ENCODE measurements at places on chromosomes 11 and 22.

GRCh38 chr11:106514706-106515105, 437.2 kb downstream of the AASDHPPT start:
- no peak for DNase-seq

- DNase-seq, result no peak
Observed at GRCh38 chr22:48850658-48851287, 976.9 kb downstream of the BRD1 start.

DNA sequence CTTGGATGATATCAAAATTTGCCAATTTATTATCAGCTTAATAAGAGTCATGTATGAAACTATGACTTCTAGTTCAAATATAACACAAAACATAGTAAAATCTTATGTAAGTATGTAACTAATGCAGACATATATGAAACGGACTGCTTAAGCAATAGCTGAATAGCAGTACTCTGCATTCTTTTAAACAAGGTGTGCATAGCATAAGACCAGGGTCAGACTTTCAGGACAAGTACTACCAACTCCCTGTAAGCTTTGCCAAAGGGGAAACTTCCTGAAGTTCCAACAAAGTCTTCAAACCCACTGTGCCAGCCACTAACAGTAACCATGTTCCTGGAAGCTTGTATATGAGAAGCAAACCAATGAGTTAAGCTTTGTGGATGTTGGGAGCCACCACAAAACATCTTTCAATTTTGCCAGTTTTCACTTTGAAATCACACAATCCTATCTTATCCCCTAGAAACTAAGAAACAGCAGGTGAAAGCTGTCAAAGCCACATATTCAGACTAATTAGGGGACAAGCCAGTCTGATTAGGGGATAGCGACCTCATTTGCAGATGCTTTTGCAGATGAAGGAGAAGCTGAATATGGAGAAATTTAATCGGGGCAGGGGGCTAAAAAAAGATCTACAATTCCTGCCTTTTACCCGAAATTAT, 13.3 kb downstream of the RBFOX2 start:
- no peak for DNase-seq

DNA sequence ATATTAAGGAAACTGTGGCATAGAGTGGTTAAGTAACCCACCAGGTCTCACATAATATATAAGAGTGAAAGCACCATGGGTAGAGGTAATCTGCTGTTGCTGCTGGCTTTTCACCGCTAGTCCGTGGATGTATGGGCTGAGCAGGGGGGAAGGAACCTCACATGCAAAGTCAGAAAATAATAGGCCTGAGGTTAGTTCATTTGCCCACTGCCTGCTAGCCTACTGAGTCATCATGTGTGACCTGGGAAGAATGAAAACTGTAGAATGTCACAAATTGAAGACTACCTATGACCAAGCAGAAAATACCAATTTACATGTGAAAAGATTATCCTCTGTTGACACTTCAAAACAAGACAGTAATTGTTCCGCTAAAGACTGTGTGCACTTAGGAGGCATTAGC, 560.1 kb upstream of the FAT3 start:
- no peak for DNase-seq

DNA sequence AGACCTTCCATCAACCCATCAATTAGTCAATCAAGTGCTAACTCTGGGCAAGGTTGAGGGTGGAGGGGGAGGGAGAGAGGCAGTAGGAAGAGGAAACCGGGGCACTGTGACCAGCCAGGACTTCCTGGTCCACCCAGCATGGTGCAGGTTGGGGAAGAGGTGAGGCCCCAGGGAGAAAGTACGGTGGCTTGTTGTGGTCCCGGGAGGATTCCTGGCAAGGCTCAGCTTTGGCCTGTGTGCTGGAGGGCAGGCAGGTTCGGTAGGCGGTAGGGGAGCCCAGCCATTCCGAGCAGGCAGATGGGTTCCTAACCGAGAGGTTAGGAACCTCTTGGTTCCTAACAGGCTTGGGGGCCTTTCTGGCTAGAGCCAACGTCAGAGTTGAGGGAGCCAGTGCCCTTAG, 10.8 kb downstream of the ST14 start:
- no peak for DNase-seq

DNA sequence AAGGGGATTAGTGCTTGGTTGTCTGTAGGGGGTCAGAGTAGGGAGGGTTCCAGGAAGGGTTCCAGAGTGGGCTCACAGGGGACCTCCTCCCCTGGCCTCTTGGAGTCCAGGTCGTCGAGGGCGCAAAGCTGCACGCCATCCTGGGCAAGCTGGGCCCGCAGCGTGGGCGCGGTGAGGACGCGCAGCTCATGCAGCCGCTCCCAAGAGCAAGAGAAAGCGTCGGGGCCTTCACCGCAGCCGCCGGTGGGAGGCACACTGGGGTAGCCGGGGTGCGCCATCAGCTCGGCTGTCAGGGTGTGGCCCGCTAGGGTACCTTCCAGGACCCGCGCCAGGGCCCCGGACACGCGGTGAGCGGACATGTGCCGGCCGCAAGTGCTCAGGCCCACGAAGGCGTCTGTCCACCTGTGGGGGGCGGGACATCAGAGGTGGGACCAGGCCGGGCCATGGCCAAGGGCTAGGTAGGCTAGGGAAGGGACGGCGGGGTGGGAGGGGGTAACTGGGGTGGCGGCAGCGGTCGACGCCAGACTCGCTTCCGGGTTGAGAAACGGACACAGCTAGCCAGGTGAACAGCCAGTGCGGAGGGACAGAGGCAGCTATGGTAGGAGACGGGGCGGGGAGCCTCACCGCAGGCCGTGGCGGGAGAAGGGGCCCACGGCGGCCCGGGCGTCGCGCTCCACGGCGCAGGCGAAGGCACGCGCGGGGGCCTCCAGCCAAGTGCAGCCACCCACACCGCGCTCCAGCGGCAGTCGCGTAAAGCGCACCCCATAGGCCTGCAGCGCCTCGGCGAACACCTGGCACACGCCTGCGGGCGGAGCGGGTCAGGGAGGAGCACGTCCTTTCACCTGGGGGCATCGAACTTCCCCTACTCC, 1.2 kb downstream of the YDJC start:
- no peak for DNase-seq

- DNase-seq, result no peak
Observed at GRCh38 chr11:96794152-96794551, 404.3 kb downstream of the JRKL start.

- no peak for DNase-seq
Observed at GRCh38 chr11:66071381-66071801, 1.3 kb downstream of the PACS1 start.

- DNase-seq, result no peak
Observed at GRCh38 chr11:109978895-109979294, 114.3 kb upstream of the ZC3H12C start.

- no peak for DNase-seq
Observed at GRCh38 chr11:71240865-71241691, 11.3 kb downstream of the SHANK2 start.

DNA sequence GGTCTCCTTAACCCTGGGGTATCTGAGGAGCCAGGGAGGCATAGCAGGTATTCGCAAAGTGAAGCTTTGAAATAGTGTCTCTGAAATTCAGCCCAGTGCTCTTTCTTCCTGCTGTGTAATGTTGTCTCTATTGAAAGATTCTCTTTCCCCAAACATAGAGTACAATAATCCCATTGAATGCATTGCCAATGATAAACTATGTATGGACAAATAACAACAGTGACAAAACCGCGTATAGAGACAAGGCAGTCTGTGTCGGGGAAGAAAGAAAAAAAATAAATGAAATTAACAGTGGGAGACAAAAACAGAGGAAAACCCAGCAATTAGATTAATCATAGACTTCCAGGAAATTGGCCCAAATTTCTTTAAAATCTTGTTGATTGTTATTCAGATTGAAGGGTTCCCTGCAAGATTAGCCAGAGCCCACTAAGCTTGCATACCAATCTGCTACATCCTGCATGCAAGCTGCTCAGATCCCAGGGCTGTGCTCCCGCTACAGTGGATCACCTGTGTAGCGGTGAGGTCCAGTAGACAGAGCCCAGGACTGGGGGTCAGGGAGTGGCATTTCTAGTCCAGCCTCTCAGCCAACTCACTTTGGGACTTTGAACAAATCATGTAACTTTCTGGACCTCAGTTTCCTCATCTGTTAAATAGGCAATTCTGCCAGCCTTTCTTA, 492.8 kb downstream of the INSC start:
- no peak for DNase-seq

DNA sequence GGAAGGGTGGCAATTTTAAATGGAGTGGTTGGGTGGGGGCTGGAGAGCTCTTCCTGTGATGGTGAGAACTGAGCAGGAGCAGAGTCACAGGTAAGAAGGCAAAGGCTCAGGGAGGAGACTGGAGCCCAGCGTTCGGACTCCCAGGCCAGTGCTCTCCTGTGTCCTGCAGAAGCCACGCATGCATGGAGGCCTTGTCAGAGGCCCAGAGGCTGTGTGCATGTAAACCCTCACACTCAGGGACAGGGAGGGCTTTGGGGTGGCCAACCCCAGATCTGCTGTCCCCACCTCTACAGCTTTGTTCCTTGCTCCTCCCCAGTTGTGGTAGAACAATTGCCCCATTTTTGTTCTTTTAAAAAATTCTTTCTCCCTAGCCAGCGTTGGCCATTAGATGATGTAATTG, 130.4 kb upstream of the PARVA start:
- no peak for DNase-seq

DNA sequence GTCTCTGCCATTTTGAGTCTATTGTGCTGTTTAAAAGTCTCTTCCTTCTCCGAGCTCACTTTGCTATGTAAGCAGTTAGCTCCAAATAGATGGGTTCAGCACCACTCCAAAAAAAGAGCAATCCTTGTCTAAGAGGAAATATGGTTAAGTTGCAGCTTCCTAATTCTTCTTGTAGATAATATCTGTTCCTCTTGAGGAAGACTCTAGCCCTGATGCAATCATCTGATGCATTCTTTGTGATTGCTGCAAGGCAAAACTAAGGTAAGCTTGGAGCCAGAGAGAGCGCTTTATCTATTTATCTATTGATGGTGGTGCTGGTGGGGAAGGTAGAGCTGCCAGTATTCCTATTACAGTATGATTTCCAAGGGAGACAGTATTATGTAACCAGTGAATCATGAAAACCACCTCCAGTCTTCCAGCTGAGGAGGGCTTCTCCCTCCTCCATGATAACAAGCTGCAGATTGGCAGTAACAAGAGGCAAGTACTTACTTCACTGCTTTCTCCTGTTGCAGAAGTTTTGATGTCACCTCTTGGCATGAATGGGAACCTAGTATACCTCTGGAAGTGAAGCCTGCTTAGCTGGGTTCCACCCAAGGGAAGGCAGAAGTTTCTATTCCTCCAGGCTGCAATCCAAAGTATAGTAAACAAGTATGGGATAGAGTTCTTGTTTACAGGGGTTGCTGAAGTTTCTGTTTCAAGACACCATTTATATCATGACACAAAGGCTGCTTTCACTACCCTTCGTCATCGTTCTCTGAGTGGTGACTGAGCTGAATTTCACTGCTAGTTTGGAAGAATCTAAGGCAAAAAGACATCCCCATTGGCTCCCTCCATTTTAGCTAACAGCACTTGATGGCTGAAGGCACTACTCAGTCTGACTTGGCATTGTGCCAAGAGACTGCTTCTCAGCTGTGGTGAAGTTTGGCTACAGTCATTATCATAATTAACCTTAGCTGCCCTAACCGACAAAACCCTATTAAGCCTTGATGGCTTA, 49.7 kb downstream of the FDX1 start:
- DNase-seq, result no peak

GRCh38 chr11:82703796-82704195, 29.9 kb downstream of the FAM181B start:
- no peak for DNase-seq

DNA sequence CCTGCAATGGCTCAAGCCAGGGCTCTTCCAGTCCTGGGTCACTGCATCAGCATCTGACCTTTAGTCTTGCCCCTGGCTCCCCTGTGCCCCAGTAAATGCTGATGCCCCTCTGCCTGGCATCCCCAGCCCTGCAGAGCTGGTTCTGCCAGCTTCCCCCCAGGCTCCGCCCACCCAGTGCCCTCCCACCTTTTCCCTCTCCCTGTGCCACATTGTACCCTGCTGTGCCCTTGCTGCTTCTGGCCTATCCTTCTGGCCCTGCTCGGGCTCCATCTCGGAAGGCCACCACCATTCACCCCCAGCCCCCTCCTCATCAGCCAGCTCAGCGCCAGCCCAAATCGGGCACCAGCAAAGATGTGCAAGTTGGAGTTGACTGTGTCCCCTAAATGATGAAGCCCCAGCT, 7.4 kb downstream of the CAPN5 start:
- no peak for DNase-seq

DNA sequence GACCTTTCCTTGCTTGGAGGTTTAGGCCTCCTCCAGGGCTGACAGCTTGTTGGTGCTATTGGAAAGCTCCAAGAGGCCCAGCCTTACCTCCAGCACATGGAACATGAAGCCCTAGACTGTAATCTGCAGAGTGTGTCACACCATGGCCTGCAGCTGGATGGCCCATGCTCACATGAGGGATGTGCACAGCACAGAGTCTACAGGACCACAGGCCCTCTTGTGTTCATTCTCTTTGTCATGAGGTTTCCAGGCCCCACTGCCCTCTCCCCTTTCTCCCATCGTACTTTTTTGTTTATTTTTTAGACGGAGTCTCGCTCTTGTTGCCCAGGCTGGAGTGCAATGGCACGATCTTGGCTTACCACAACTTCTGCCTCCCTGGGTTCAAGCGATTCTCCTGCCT, 10.0 kb downstream of the FADS1 start:
- no peak for DNase-seq

DNA sequence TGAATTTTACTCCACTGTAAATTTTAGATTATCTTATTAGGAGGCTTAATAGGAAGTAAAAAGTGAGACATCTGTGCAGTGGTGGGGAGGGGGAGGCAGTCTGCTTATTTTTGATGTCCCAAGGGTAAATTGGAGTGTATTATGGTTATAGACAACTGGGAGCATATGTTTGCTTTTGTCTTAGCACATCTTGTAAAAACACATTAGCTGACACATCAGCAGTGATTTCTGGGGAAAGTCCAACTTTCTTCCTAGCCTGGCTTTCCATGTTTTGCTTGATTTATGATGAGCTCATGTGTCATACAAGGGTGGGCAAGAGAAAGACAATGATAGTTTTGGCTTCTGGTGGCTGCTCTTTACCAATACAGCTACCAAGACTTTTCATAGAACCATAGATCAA, 4.0 kb downstream of the ANO3 start:
- DNase-seq, result no peak

DNA sequence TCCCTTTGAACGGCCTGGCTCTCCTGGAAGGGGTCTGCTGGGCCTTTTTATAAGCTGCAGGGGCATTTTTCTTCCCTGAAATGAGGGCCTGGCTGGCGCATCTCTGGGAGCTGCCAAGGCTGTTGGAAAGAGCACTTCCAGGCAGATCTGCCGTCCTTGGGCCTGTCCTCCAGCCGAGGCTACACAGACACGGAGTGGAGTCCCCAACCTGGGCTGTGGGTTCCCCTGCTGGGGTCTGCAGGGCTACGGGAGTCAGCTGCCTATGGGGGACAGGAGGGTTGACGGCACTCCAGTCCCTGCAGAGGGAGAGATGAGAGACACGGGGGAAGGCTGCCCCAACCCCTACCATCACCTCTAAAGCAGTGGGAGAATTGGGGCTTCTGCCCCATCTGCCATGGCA, 606.6 kb downstream of the TBC1D22A start:
- DNase-seq, result no peak

GRCh38 chr11:67429722-67430121, 1.4 kb downstream of the RPS6KB2 start:
- DNase-seq, result no peak
